ENCODE measurements at places on chromosomes 7 and 10.
A peak's percentile ranks its signal among the peaks of the same experiment; 100 is the strongest.

GRCh38 chr7:151351027-151351426, 9.4 kb downstream of the NUB1 start:
- DNase-seq = no peak

- DNase-seq = peak; percentile 95
Observed at GRCh38 chr10:22615819-22616499, 98.4 kb downstream of the PIP4K2A start.

- DNase-seq = no peak
Observed at GRCh38 chr10:6083523-6084475, 5.0 kb upstream of the RBM17 start.

DNA sequence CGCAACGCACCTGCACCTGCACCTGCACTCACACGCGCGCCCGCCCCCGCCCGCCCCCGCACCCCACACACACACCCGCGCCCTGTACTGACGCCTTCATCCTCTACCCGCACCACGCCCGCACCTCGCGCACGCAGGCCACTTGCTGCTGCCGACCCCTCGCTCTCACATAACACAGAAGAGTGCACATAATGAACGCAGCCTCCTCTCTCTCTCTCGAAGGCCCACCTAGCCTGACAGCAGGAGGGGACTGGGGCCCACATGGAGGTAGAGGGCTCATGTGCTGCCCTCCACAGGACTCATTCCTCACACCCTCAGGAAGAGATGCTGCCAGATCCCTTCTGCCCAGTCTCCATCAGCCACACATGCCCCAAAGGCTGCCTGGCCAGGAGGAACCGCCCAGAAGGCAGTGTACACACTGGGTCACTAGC, 432 bp upstream of the CAMK2B start:
- no peak for DNase-seq

DNA sequence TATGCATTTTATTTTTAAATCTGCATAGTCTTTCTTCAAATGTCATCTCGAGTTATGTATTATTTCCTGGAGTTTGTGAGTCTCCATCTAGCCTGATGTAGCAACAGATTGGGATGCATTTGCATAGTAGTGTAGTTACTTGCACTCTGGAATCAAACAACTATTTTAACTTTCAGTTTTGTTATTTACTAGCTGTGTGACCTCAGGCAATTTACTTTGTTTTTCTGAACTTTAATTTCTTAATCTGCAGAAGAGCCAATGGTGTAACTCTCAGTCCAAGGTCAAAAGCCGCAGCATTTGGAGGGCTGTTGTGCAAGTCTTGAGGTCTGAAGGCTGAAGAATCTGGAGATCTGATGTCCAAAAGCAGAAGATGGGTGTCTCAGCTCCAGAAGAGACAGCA, 175.8 kb upstream of the SORCS1 start:
- no peak for DNase-seq

GRCh38 chr7:90708841-90709317, 112.8 kb downstream of the CDK14 start:
- DNase-seq = peak; percentile 73

DNA sequence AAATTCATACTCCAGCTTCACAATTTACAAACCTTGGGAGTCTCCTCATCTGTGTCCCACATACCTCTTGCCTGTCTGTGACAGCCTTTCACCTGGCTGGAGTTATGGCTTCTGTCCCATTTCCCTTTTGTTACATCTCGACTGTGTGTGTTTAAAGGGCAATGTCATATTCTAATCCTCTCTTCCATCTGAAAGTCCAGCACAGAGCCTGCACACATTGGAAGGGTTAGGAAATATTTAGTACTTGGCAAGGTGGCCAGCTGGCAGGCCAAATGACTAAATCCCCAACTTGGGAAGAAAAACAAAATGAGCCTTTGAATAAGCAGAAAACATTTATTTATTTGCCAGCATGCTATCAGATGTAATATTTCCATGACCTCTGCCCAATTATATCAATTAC, 120.1 kb upstream of the STK17A start:
- no peak for DNase-seq

- DNase-seq = no peak
Observed at GRCh38 chr10:53029449-53029848, 256.9 kb upstream of the MBL2 start.

GRCh38 chr10:73625004-73625883, 16.0 kb downstream of the MYOZ1 start:
- peak; percentile 36 for DNase-seq

GRCh38 chr10:3295582-3296151, 123.1 kb upstream of the PITRM1 start:
- no peak for DNase-seq

DNA sequence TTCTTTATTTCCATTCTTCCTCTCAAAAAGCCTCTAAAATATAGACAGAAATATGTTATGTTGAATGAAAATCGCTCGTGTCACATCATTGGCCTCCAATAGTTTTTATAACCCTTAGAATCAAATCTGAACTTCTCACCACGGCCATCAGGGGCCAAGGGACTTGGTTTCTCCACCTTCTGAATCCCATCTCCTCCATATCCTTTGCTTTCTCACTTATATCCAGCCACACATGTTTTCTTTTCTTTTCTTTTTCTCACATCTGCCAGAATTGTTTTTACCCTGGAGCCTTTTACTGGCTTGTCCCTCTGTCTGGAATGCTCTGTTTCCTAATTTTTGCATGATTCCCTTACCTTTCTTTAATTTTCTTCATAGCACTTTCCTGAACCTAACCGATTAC, 95.6 kb downstream of the CD36 start:
- DNase-seq = no peak

- DNase-seq = no peak
Observed at GRCh38 chr10:12800302-12800701, 201.2 kb downstream of the CCDC3 start.

DNA sequence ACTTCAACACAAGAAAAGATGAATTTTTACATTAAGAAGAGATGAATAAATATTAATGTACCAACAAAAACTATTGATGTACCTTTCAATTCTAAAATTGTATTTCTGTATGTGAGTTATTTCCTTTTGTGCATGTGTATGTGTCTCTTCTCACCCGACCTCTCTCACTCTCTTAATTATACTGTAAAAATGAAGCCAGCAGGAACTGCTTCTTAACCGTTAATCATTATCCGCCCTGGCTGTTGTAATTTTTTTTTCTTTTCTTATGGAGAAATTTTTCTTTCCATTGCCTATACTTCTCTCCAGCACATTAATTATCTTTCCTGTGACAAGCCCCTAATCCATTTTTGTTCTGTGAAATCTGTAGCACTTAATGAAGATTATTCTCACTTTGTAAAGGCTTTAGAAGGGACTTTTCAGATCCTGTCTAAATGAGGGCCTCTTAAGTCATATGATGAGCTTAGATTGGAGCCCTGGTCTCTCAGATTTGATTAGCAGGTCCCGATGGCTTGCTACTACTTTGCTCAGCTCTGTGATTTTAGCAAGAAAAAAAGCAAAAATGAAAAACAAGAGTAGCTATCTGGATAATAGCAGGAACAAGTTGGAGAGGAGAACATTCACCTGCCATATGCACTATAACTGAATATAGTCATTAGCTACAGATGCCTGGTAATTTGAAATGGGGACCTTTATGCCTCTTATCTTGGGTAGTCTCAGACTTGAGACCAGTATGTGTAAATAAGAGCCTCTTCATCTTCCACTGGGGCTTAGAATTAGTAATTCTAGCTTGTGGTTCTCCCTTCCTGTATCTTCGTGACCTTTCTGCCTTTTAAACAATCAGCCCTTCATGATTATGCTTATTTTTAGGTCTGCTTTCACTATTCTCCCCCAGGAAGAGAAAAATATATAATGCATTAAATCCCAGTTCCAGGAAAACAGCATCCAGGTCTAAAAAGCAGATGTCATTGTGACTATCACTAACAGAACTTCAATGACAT, 80.0 kb upstream of the COL1A2 start:
- DNase-seq = no peak

DNA sequence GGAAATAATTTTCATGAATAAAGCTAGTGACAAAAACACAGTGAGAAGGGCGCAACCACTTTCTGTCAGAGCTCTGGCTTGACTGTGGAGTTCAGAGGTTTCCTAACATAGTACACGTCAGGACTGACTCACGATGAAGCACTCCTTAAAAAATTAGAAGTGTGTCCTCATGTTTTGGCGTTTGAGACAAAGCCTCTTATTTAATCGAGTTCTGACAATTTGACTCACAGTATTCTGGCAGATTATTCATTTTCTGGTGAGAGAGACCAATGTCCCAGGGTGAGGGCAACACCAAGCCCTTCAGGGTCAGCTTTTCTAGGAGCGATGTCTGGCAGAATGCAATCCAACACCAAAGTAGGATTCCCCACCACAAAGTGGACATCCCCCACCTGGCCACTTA, 108.7 kb downstream of the DIP2C start:
- DNase-seq = no peak

DNA sequence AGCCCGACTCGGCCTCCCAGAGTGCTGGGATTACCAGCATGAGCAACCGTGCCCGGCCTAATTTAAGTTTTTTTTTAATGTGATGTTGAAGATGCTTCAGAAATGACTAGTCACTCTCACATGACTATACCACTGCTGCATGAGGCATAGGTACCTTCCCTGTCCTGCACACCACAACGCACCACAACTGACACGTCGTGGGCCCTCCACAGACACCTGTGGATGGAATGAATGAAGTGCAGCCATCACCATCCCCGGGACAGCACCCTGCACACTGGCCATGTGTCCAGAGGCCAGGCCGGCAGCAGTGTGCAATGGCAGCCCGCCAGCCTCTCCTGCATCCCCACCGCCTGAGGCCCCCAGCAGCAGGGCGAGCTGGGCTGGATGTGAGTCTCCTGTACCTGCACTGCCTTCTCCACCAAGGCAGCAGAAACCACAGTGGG, 55.1 kb downstream of the VOPP1 start:
- no peak for DNase-seq

DNA sequence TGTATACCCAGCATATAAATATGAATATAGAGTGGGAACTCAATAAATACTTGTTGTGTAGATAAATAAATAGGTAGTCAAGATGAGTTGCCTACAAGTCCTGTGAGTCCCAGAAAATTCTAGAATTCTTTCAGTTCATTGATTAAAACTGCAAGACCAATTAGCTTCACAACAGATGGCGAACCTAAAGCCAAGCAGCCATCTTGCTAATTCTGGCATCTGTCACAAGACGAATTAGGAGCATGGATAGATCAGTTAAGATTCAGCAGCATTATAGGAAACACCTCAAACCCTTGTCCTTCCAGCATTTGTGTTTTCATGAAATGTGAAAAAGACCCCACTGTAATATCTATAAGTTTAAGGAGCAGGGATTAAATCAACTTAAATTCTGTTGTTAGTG, 552.7 kb downstream of the MAGI2 start:
- DNase-seq = no peak

GRCh38 chr10:75395066-75395931, 6.3 kb downstream of the ZNF503 start:
- DNase-seq = no peak

DNA sequence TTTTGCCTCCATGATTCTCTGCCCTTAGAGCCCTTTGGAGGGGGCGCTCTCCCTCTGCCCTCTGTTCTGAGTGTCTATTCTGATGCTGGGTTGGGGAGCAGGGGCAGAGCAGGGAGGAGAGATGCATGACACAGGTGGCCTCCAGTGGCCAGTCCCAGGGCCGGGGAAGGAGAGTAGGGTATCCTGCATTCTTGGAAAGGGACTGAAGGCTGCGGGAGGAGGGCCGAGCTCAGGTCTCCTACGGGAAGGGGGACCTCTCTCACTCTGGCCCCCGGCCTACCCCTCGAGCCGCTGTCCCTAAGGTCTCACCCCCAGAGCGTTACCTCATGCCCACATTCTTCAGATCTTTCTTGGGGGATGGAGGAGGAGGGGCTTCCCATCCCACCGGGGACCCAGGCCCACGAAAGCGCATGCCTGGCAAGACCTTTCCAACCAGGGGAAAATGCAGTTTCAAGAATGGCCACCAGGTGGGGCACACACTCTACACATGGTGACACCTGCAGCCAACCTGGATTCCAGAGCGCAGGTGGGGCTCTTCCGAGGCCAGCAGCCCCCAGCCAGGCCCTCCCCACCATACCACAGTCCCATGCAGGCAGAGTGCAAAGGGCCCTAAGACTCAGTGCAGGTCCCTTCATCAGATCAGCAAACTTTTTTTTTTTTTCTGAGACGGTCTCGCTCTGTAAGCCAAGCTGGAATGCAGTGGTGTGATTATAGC, 86.4 kb downstream of the MYL10 start:
- DNase-seq = peak; percentile 63

DNA sequence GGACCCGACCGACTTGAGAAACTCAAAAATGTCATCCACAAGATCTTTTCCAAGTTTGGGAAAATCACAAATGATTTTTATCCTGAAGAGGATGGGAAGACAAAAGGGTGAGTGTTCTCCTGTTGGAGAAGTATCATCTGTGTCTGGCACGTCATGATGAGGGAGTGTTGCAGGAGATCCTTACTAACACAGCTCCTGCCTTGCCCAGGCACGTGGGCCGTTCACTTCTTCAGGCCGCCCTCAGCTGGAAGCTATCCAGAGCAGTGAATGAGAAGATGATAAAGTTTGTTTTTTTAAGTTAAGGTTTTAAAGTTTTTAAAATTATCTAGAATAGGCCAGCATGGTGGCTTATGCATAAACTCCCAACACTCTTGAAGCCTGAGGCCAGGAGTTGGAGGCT, 6.2 kb downstream of the EIF3B start:
- DNase-seq = no peak

DNA sequence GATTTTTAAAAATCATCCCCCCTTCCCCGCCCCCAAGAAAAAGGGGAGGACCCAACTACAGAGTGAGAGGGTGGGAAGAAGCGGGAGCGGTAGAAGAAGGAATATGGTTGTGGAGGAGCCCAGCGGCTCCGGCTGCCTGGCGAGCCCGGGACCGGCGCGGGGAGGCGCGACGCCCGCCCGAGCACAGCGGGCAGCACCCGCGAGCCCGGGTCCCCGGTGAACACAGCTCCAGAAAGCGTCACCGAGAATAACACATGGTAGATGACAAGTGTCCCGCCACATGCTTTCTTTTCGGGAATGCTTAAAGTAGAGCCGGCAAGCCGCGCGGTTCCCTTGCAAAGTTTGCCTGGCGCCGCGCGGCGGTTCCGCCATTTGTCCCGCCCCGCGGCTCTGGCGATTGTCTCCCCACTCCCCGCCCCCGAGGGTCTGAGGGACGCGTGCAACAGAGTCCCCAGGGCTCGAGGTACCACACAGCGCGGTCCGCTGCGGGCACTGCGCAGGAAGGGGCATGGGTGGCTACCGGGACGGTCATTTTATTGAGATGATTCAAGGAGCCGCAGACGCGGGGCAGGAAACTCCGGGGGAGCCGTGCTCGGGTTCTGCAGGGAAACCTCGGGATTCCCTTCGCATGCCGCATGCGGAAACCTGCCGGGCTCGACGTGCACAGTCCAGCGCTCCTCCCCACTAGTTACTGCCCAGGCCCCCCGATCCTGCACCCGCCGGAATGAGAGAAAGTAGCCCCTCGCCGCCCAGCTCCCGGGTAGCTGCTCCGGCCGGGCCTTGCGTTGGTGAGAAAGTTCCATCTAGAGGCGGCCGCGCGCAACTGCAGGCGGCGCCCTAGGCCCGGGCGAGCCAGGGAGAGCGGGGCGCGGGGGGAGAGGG, 781 bp upstream of the GRM8 start:
- DNase-seq = peak; percentile 77
